ENCODE measurements at places on chromosomes 16 and 17.

DNA sequence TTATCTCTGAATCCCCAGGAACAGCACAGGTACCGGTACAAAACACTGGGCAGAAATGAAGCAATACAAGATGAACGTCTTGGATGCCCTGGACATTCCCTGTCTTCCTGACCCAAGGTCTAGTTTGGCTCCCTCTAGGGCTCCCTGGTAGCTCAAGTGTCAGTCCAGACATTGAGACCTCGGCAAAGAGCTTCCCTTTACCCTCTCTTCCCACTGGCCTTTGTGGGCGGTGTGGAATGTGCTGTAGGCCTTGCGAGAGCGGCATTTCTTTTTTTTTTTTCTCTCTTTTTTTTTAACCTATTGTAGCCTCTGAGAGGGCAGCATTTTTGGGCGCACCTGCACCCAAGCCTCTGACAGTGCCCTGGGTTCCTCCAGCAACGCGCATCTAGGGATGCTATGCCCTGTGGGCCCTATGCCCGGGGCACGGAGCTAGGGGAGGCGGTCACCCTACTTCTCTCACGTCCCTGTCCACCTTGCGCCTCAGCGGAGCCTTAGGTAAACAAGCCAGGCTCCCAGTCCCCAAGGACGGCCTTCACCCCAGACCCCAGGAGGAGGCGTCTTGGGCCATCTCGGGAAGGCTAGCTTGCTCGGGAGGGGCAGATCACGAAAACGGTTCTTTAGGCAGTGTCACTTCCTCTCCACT lies 1.2 kb upstream of the NFATC3 start:
- DNase-seq: no peak

- DNase-seq: no peak
Observed at GRCh38 chr16:88086571-88087516, 135.6 kb downstream of the BANP start.

GRCh38 chr17:64117981-64118979 lies 11.7 kb downstream of the ERN1 start:
- DNase-seq: peak; percentile 76

- no peak for DNase-seq
Observed at GRCh38 chr16:81734632-81735434, 44.3 kb upstream of the PLCG2 start.

- no peak for DNase-seq
Observed at GRCh38 chr17:80071116-80071841, 30.1 kb upstream of the GAA start.

- peak; percentile 24 for DNase-seq
Observed at GRCh38 chr17:58541249-58541648, 26.8 kb upstream of the MTMR4 start.

GRCh38 chr17:37698911-37699255 lies 46.0 kb downstream of the HNF1B start:
- DNase-seq: no peak

- DNase-seq: no peak
Observed at GRCh38 chr16:78269256-78269655, 169.8 kb downstream of the WWOX start.
